Stimulated activated CD8-positive, alpha-beta memory T cell treated with anti-CD3 and anti-CD28 coated beads, Interleukin-4, amount 100 ng/mL, for 4 hours (primary cell): ENCODE measurements at places on chromosomes 5 and 9.

GRCh38 chr5:75681125-75681830 lies 36.0 kb downstream of the POC5 start:
- DNase-seq, result no peak

DNA sequence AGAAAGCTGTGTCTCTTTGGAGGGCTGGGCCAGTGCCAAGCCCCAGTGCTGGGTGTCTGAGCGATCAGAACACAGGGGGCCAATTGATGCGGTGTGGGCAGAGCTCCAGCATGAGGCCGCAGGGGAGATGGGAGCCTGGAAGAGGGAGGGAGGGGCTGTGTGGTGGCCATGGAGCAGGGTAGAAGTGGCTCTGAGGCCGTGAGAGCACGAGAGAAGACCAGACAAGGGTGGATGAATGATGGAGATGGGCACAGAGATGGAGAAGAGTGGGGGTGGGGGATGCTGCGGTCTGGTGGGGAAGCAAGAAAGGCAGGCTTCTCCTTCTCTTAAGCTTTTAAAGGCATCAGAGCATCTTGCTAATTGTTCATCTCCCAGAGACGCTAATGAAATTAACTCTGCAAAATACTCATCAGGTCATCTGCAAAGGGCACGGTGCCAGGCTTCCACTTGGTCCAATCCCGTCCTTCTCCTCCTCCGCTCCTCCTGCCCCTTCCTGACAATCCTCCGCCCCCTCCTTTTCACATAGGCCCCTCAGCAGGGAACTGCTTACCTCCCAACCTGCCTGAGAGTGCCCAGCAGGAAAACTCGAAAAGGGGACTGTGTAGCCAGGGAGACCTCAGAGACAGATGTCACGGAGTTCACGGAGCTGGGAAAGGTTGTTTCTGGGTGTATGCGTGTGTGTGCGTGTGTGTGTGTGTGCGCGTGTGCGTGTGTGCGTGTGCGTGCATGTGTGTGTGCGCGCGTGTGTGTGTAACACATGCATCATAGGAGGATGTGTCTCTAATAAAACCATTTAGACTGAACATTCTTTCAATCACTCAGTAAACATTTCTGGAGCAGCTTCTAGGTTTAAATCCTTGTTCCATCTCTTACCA lies 7.1 kb upstream of the UNC5A start:
- no peak for DNase-seq

DNA sequence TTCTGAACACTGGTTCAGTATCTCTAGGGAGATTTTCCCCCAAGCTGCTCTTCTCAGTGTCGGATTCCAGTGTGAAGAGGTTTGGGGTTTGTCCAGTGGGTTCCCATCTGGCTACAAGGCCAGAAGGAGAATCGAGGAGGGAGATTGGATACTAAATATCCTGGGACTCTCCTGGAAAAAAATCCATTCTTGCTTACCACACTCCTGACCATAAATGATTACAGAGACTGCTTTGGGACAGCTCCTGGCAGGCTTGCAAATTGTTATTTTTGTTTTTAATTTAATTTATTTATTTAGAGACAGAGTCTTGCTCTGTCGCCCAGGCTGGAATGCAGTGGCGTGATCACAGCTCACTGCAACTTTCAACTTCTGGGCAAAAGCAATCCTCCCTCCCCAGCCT lies 4.7 kb upstream of the SUSD1 start:
- no peak for DNase-seq

GRCh38 chr5:82447913-82448312 lies 169.8 kb upstream of the RPS23 start:
- no peak for DNase-seq

- DNase-seq, result no peak
These were observed 950 bp upstream of the FNBP1 start for GRCh38 chr9:130043654-130044623.

DNA sequence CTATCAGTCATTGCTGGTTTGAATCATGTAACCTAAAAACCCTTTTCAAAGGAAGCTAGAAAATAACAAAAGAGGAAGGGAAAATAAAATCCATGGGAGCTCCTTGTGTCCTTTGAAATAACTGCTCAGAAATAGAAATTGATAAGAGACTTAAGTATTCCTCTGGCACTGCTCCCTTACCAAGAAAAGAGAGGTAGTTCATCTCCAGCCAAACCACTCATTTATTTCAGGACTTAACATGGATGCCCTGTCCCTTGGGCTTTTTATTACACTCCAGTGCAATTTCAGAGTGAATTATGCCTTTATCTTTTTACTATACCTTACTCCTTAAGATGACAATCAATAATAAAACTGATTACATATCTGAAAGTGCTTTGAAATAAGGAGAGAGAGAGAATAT lies 61.0 kb downstream of the MUSK start:
- DNase-seq, result no peak

GRCh38 chr9:2913026-2913425 lies 69.1 kb upstream of the PUM3 start:
- no peak for DNase-seq

GRCh38 chr5:16057277-16057676 lies 122.3 kb downstream of the MARCHF11 start:
- no peak for DNase-seq

GRCh38 chr9:111095441-111095840 lies 57.2 kb upstream of the LPAR1 start:
- DNase-seq, result no peak

GRCh38 chr5:76527685-76528161 lies 95.5 kb downstream of the F2RL2 start:
- DNase-seq, result no peak

GRCh38 chr9:113465599-113466140 lies 2.1 kb downstream of the RGS3 start:
- no peak for DNase-seq

DNA sequence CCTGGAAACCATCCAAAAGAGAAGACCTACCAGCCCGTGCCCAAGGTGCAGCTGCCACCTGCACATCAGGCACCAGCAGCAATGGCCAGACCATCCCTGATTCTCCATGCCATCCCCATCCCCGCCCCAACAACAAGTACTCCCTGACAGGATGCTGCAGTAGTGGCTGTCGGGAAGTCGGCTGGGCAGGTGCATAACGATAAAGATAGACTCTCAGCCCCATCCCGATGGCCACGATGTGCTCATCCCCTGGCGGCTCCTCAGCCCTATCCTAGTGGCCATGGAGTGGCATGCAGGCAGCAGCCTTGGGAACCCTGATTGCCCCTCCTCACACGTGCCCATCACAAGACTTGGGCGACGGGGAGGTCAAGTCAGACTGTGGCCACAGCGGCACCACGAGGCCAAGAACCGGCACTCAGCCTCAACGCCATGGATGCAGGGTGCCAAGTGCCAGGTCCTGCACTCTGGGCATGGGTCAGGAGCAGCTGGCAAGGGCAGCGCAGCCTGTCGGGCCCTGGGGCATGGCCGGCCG lies 368.8 kb upstream of the SPATA31A5 start:
- DNase-seq, result no peak

DNA sequence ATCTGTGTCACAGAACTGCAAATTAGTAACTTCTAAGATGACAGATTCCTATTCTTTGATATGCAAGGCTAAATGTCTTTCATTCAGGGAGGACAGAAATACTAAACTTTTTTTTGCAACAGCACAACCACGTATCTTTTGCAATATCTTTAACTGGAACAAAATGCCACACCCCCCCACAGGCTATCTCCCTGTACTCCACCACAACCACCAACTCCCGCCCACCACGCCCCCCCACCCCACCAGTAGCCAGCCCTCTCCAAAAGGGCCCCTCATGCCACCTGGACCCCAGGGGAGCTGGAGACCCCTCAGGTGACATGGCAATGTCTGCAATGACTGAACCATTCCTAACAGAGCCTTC lies 131.8 kb downstream of the ROR2 start:
- no peak for DNase-seq

GRCh38 chr5:123605822-123606221 lies 93.8 kb downstream of the CSNK1G3 start:
- DNase-seq, result no peak

DNA sequence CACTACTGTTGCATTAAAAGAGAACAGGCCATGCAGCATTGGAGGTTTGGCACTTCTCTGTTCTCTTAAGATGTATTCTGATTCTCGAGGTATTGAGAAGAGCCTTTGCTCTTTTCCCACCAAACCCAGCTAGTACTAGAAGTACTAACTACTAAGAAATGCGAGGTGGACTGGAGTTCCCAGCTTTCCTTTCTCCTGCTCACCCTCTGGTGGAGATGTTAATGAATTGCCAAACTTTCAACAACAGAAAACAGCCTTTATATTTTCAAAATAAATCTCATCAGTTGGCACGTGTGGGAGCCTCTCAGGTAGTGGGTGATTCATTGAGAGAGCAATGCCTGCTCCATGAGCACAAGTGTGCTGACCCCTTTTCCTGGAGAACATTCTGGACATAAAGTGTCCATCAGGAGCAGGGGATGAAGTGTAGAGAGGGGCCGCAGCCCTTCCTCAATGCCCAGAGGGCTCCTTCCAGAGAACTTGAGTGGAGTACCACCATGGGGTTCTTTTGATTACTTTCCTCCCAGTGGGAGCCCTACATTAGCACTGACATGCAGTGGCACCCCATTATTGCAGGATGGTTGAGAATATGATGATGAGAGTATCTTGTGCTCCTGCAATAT lies 45.7 kb downstream of the TMEM174 start:
- no peak for DNase-seq

DNA sequence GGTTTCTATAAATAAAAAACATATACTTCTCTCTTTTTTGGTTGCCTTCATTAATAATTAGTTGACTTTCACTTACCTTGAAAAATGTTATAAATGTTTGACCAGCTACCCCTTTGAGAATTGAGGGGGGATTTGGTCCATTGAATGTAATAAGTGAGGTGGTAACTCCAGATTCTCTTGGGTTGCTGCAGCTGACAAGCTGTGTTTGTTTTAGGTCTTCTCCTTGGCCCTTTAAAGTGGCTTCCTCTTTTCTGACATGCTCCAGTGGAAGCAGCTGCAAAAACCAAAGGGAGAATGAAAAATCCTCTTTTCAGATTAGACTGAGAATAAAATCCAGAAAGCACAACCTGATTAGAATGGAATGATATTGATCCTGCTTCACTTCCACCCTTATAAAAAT lies 410.5 kb downstream of the TMEM38B start:
- DNase-seq, result no peak

DNA sequence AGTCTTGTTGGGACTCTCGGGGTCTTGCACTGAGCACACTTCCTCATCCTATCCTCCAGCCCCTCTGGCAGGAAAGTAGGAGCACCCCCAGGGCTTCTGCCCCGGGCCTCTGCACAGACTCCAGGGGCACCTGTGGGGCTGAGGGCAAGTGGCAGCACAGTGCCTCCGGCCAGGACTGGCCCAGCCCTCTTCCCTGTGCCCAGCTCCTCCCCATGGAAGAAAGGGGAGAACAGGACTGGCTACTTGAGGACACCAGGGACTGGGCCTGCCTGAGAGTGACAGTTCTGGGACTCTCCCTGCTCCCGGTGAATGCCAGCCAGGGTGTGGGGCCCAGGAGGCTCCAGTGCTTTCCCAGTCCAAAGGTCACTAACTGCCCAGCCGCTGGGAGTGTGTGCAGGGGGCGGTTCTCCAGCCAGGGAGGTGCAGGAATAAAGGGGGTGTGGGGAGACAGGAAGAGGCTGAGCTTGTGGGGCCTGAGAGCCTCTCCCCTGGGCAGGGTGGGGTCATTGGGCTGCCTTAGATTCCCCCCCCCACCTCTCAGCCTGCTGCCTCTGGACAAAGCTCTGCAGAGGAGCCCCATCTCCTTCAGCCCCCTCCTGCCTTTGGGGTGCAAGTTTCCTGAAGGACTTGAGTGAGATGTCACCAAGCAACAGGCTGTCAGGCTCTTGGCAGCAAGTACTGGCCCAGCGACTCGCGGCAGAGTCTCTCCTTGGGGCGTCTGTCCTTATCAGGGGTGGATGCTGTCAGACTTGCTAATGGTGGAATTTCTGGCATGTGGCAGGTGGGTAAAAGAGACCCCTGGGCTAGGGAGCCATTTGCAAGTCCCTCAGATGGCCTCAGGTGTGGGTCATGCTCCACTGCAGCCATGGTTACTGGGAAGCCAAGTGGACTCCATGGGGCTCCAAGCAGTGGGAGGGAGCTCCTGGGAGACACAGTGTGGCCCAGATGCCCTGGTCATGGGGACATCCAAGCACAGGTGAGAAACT lies 19.1 kb upstream of the JADE2 start:
- no peak for DNase-seq

DNA sequence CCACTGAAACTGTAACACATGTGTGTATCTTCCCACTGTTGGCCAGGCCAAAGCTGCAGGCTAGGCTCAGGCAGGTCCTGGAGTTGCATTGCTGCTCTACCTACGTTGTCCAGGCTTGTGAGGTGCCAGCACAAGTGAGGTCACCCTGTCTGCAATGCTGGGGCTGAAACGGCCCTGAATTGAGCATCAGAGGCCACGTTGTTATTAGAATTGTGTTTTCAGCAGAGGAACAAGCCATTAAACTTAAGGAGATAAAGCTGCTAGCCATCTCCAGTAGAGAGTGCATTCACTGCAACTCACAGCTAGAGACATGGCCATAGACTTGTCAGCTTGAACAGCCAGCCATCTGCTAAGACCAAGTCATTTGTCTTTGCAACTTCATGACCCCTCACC lies 191.8 kb downstream of the SEMA6A start:
- no peak for DNase-seq

- no peak for DNase-seq
These were observed 91.5 kb upstream of the CDKN2B start for GRCh38 chr9:22100626-22101025.

DNA sequence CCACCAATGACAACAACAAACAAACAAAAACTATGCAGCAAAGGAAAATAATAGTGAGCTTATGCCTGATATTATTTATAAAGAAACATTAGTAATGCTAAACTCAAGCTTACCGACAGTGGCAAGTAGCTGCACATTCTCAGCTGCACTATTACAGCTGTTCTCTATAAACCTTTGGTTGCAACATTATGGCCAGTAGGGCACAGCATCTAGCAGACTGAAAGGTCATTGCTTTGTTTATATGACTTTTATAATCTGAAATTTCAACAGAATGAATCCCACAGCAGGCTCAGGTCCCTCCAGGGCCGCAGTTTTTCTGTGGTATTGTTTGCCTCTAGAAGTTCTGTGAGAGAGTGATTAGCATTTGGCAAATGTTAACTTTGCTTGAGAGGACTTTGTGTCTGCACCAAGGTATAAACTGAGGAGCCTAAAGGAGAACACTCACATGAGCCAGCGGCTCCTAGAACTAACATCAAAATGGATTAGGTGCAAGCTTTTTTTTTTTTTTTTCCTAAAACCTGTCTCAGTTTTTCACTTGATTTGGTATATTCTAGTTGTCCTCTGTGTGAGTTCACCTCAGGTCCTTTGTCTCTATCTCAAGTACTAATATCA lies 58.3 kb downstream of the IZUMO3 start:
- DNase-seq, result no peak
